ENCODE measurements at places on chromosomes 5 and 9.

DNA sequence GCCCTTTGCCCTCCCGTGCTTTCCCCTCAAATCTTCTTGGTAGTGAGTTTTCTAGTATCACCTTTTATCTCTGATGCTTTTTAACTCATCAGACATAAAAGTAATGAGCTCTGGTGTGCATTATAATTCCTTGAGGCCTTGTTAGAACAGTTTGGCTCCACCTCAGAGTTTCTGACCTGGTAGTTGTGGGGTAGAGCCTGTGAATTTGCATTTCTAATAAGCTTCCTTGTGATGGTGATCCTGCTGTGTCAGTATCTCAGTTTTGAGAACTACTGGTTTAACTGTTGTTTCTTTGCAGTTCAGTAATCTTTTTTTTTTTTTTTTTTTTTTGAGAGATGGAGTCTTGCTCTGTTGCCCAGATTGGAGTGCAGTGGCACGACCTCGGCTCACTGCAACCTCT lies 31.1 kb downstream of the UBE2D2 start:
- no peak for DNase-seq

DNA sequence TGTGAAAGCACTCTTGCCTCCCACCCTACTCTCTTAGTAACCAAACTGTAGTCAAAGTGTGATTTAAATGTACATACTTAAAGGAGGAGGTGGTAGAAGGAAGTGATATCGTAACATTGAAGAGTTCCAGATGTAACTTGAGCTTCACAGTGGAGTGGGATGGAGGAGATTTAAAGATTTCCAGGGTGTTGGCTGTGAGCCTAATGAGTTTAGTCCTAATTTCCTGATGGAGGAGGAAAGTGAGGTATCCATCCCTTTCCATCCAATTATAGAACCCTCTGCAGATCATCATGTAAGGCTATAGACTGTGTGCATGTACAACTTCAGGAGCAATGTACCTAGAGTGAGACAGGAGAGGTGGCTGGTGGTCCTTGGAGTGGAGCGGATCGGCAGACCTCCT lies 1163.9 kb upstream of the SEMA6A start:
- no peak for DNase-seq

DNA sequence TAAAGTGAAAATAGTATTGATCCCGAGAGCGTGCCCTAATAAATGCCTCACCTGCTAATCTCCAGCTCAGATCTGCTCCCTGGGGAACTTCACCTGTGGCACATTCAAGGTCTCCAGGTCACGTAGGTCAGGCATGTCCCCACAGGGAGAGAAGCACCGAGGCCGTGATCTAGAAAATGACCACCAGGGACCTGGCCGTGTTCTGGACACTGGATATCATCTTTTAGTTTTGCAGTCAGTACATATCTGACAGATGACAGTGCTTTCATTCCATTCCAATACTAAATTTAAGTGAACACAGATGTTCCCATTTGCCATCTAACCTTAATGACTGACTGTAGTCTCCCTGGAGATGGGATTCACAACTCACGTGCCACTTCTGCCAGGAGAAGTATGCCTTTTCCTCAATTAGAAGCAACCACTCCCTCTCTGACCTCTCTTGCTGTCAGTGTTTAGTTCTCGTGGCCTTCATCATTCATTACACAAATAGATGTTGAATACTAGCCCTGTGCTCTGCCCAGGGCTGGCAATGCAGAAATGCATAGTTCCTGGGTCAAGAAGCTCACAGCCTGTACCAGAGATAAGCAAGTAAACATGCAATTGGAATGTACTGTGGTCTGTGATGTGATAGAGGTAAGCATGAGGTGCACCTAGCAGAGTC lies 276.5 kb downstream of the NTRK2 start:
- no peak for DNase-seq

GRCh38 chr9:126761274-126761673 lies 43.6 kb upstream of the ZBTB43 start:
- no peak for DNase-seq

DNA sequence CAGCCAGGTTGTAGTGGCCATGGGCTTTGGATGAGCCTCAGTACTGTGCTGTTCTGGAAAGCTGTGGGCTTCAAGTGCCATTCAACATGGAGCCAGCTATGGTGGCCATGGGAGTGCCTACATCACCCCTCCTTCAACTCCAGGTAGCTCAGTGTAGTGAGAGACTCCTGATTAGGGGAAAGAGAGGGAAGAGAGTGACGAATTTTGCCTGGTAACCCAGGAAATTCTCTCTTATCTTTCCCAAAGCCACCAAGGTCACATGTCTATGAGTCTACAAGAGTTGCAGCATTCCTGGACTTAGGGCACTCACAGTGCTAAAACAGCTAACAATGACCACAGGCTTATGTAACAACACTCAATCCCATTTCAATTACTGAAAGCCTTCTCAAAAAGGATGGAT lies 81.7 kb upstream of the SPTLC1 start:
- DNase-seq = no peak

GRCh38 chr5:96657068-96657467 lies 5.1 kb upstream of the CAST start:
- peak; percentile 53 for DNase-seq

DNA sequence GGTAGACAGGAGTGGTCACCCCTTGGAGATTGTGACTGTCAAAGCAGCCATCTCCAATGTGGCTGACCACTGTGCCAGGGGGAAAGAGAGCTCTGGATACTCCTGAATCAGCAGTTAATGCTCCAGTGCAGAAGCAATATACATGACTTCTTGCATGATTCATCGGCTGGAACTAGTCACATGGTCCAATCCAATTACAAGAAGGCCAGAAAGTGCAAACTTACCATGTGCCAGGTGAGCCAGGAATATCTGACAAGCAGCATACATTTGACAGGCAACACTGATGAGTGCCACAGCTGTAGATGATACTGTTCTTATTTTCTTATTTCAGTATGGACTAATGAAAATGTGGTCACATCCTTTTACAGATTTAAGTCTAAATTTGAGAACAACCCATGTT lies 440.0 kb upstream of the MPDZ start:
- DNase-seq = no peak

- no peak for DNase-seq
Observed at GRCh38 chr5:154260224-154260927, 69.8 kb downstream of the GALNT10 start.

- no peak for DNase-seq
Observed at GRCh38 chr5:62310426-62311143, 4.6 kb downstream of the KIF2A start.

- no peak for DNase-seq
Observed at GRCh38 chr5:150497274-150497988, 10.5 kb upstream of the NDST1 start.

DNA sequence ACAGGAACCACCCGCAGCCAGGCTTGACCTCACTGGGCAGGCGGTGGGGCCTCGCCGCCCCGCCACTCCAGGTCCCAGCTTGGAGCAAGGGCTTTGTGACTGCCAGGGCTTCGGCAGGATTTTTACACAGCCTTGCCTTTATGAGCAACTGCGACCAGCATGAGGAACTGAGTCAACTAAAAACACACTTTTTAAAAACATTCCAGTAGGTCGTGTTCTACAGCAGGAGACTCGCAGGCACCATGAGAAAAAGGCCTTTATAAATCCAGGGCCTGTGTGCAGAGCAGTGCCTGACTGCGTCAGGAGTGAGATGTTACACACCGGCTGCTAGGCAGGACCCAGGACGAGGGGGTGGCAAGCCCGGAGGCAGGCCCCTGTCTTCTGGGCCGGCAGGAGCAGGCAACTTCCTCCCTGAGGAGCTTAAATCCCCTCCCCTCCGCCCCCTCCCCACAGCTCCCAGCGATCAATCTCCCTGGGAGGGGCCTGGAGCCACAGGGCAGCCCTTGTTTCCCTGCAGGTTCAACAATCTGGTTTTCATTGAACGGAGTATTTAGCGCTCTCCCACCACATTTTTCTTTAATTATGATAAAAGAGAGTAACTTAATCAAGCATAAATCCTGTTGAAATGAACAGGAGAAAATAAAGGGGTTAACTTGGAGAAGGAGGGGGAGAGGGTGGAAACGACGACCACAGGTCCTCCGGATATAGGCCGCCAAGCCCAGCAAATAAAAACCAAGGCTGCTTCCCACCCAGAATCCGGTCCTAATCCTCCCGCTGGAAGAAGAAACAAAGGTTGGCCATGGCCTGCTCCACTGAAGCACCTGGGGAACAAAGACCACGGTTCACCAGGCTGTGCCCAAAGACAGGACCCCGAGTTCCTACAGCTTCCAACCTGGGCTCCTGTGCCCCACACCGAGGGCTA lies 92.5 kb downstream of the ROR2 start:
- DNase-seq = no peak

- no peak for DNase-seq
Observed at GRCh38 chr5:143192191-143192900, 211.1 kb downstream of the NR3C1 start.

- DNase-seq = no peak
Observed at GRCh38 chr9:131677444-131678180, 62.3 kb downstream of the RAPGEF1 start.

DNA sequence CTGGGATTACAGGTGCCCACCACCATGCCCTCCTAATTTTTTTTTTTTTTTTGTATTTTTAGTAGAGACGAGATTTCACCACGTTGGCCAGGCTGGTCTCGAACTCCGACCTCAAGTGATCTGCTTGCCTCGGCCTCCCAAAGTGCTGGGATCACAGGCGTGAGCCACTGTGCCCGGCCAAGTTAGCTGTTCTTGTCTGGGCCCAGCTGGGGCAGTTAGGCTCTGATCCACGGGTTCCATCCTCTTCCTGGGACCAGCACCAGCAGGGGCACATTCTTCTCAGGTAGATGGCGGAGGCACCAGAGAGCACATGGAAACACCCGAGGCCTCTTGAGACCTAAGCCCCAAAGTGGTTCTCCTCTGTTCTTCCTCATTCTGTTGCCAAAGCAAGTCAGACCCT lies 281.6 kb downstream of the PBX3 start:
- DNase-seq = no peak

GRCh38 chr9:37218800-37219425 lies 98.5 kb downstream of the ZCCHC7 start:
- DNase-seq = no peak

DNA sequence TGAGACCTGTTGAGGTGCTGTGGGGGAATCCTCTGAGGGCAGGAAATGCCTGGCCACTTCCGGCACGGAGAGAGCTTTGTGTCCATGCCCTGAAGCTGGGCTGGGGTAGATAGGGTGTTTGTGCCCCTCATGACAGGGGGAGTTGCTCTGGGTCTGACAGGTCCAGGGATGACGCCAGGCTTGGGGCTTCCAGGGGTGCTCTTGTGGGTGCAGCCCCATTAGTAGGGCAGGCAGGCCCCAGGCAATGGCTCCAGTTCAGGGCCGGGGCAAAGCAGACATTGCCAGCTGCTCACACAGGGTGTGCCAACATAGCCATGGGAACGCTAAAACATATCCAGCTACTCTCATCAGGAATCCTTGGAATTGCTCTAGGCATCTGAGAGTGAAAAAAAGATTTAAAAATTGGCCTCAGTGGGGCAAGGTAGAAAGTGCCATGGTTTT lies 21.1 kb downstream of the PITX1 start:
- no peak for DNase-seq

GRCh38 chr9:135305546-135306180 lies 173.9 kb upstream of the PPP1R26 start:
- no peak for DNase-seq

DNA sequence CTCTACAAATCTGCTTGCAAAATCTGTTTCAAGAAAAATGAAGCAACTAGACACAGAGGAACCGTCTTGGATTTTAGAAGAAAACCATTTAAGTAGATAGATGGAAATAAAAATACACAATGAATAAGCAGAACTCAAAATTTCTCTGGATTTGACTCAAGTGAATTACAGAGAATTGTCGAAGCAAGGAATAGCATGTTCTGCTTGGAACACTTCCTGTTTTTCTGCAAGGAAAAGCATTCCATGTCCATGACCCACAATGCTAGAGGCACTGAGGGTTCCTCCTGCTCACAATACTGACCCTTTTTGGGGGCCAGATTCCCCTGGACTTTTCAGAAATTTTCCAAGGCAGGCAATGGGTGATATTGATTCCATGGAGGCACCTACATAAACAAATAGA lies 29.8 kb downstream of the PRUNE2 start:
- no peak for DNase-seq

DNA sequence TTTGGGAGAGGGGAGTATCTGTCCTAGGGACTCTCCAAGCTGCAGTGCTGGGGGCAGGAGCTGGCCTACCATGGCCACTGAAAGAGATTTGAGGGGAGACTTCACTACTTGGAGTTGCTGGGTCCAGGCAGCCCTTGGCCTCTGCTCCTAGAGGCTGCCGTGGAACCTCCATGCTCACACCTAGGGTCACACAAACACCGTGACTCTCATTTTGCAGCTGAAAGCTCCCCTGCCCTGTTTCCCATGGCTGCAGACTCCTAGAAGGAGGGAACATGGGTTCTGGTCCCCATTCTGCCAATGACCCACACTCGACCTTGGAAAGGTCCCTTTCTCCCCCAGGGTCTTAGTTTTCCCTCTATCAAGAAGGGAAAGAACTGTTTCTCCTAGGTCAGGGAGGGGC lies 147.1 kb upstream of the PPP1R26 start:
- DNase-seq = no peak

DNA sequence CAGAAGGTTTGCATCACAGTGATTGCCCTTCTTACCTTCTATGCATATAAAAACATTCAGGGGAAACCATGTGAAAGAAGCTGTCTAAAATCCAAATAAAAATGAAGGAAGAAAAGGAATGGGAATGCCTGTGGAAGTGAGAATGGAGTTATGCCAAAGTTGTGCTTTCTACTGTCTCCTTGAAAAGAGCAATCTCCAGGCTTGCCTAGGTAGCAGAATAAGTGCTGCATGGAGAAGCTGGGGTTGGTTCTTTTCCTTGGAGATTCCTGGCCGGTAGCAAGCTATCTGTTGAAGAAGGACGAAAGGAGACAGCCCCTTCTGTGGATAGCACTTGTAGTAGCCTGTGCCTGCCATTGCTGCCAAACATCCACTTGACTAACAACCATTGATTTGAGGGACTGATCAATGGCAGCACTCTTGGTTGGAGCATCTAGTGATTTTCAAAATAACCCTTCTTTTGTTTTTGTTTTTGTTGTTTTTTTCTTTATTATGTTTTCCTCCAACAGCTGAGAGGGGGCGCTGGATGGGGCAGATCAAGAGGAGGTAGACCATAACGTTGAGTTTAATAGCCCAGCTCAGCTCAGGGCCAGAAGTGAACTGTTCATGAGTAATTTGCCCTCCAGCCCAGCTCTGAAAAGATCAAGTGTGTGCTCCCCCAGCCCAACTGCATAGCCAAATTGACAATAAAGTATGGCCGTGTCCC lies 1.6 kb downstream of the PLCXD3 start:
- no peak for DNase-seq

DNA sequence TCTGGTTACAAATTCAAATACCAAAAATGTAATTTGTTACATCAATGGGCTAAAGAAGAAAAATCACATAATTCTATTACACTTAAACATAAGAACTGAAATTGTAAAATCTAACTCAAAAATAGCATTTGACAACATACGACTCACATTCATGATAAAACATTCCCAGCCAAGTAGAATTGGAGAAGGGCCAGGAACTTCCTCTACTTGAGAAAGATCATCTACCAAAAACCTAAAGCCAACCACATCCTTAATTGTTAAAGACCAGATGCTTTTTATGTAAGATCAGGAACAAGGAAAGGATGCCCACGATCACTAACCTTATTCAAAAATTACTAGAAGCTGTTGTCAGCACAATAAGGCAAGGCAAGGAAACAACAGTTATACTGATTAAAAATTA lies 1819.8 kb upstream of the C9orf72 start:
- no peak for DNase-seq

- DNase-seq = no peak
Observed at GRCh38 chr9:125989524-125990180, 242.5 kb downstream of the PBX3 start.

- no peak for DNase-seq
Observed at GRCh38 chr5:129904667-129905472, 605 bp downstream of the CHSY3 start.

GRCh38 chr5:170436335-170436734 lies 47.2 kb upstream of the KCNMB1 start:
- DNase-seq = no peak

GRCh38 chr9:79477955-79478771 lies 93.6 kb upstream of the TLE4 start:
- DNase-seq = peak; percentile 17

All from activated gamma-delta T cell treated with Interleukin-2 at 50 U/mL for 16 hours (primary cell).